Fibroblast of the aortic adventitia (primary cell): ENCODE measurements at places on chromosomes 3 and 15. TPM values are rescaled to one million over a fixed set of nuclear protein-coding genes. Genes with fewer than 3 reads are reported as not detected.

- DNase-seq, result no peak
These were observed 21.1 kb upstream of the HCLS1 start for GRCh38 chr3:121681792-121682191.

GRCh38 chr3:194261581-194262063, 89.5 kb downstream of the CPN2 start:
- DNase-seq, result no peak

GRCh38 chr15:75830910-75831805, 12.1 kb upstream of the UBE2Q2 start:
- no peak for DNase-seq

- DNase-seq, result no peak
These were observed 138.6 kb downstream of the FMN1 start for GRCh38 chr15:33055962-33056361.

Gene SRGAP3
- 4.6 and 6.1 TPM in 2 replicates for total RNA-seq

Gene COL8A1
- 24.3 and 25.1 TPM in 2 replicates for total RNA-seq
